Neuronal stem cell (in vitro differentiated cells): ENCODE measurements at places on chromosomes 1 and 21.

- no peak for DNase-seq
Measured at GRCh38 chr1:185467122-185467521, 150.1 kb upstream of the IVNS1ABP start.

GRCh38 chr21:21286170-21286798 lies 288.1 kb downstream of the NCAM2 start:
- DNase-seq, result no peak

GRCh38 chr1:60066001-60066400 lies 7.6 kb downstream of the C1orf87 start:
- DNase-seq, result no peak

- no peak for DNase-seq
Measured at GRCh38 chr1:104953555-104953954, 1203.9 kb downstream of the AMY1C start.

DNA sequence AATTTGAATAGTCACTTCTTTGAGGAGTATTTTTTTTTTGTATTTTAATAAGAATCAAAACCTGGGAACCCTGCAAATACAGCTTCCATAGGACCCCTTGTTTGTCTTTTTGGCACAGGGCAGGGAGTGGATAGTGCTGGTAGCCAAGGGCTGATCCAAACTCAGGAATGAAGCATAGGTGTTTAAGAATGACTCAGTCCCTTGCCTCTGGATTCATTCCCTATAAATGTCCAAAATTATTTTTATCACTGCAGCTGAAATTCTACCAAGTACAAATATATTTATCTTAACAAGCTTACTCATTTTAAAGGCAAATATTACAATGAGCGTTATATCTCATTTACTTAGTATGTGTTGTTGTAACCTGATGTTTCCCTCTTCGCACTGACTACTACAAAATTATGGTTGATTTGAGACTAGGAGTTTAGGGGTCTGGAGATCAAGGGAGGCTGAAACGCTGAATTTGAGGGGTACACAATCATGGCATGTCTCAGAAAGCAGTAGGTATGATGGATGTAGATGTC lies 278.6 kb upstream of the LYPLAL1 start:
- DNase-seq, result no peak

DNA sequence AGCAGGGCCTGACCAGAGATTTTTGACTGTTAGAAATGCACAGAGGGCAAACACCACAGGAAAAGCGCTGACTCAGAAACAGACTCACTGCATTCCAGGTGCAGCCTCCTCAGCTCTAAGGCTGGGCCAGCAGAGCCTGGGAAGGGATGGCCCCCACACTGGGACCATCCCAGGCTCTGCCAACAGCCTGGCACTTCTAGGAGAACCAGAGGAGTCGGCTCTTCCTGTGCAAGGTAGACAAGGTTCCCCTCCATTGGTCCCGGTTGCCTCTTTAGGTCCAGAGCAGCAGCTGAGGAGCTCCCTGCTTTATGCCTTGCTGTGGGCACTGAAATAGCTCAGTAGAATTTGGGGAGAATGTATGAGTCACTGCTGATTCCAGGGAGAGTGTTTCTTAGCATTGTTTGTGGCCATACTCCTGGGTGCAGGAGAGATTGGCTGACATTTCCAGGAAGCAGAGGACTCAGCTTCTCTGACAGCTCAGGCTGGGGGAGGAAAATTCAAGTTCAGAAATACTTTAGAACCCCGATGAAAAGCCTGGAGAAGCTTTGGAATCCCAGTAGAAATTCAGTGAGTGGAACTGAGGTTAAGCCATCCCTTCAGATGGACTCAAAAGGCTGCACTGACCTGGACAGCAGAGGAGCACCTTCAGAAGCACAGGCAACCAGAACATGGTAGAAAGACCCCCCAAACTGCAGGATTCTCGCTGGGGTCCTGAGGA lies 19.7 kb downstream of the PRAMEF1 start:
- DNase-seq, result no peak

DNA sequence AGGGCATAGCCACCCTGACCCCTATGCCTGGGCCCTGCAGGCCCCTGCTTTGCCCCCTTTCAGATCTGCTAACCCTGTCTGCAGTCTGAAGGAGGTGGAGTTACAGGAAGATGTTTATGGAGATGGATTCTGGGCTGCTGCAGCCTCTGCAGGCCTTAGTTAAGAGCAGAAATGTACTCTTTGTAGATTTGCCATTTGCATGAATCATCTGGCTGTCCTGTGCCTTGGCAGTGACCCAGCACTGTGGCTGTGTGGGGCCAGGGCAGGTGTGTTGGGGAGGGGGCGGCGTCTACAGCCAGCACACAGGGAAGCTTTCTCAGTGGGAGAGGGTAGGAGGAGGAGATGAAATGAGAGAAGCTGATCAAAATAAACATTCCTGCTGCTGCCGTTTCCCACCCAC lies 867.3 kb downstream of the PLA2G4A start:
- DNase-seq, result no peak
